Stimulated activated CD8-positive, alpha-beta memory T cell treated with anti-CD3 and anti-CD28 coated beads, Interleukin-2, amount 100 ng/mL, for 48 hours (primary cell): ENCODE measurements at places on chromosomes 12 and 14.

DNA sequence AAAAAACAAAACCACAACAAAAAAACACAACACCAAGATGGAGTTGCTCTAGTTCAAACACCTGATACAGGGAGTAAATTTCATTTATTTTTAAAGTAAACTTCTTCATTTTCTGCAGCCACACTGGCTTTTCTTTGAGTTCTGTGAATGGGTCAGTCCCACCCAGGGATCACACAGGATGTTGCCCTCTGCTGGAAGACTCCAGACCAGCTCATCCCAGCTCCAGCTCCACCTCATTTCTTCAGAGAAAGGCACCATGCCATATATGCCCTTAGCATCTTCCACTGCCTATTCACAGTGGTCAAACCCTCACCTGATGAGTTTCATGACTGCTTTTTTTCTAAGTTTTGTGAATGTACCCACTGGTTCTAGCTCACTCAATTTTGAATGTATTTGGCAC lies 8.0 kb downstream of the GLIPR1 start:
- no peak for DNase-seq

GRCh38 chr12:131818821-131819585 lies 9.2 kb upstream of the MMP17 start:
- no peak for DNase-seq

DNA sequence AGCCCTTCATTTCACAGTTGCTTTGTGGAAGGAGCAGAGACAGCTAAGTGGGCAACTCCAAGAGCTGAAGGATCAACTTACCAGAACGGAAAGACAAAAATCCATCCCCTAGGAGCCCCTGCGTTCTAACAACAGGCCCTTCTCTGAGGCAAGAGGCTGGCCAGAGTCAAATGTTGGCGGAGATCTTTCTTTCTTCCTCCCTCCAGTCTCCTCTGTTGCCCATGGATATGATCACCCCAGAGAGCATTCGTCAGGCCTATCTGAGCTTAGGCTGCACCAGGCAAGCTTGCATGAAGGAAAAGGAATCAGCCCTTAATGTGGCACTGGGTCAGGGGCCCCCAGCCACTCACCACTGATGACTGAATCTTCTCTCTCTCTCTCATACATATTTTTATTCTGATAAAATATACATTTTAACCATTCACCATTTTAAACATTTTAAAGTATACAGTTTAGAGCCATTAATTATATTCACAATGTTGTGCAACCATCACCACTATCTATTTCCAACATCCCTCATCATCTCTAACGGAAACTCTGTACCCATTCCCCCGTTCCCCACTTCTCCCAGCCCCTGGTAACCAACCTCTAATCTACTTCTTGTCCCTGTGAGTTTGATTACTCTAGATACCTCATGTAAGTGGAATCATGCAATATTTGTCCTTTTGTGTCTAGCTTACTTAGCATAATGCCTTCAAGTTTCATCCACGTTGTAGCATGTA lies 52.9 kb upstream of the CCND2 start:
- no peak for DNase-seq

GRCh38 chr12:124777399-124778372 lies 86.0 kb downstream of the SCARB1 start:
- DNase-seq: no peak

- DNase-seq: no peak
Measured at GRCh38 chr12:91923864-91924263, 221.8 kb downstream of the BTG1 start.

- DNase-seq: no peak
Measured at GRCh38 chr14:104352493-104353220, 214.3 kb downstream of the KIF26A start.

DNA sequence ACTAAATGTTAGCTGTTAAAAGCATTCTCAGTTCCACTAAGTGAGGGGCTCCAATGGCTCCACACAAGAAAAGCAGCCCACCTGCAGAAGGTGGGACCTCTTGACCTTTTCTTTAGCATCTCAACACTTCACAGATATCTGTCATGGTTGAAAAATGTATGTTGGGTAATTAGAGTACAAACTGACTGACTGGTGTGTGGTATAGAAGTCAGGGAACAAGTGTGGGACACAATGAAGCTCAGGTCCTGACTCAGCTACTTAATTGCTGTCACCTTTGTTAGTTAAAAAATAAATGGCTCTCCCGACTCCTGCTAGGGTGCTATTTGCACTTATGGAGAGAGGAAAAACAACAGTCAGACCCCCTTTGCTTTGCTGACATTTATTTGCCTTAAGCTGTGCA lies 299.0 kb downstream of the TTC6 start:
- no peak for DNase-seq

DNA sequence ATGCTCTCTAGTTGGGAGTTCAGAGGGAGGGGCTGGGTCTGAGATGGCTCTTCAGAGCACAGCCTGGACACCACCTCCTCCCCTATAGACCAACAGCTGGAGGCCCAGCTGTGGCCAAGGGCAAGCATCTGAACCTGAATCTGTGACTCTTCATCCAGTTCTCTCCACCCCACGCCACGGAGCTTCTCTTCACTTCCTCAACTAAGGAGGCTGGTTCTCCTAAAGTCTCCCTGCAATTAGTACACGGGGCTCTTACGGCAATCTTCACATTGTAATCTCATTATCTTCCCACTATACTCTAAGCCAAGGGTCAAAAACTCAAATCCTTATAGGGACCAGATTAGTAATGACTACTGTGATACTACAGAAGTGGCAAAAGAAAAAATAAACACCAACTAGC lies 9.8 kb downstream of the NRDE2 start:
- no peak for DNase-seq

- no peak for DNase-seq
Measured at GRCh38 chr12:64992641-64993040, 128.5 kb downstream of the WIF1 start.

GRCh38 chr12:93139028-93139665 lies 210.1 kb upstream of the EEA1 start:
- DNase-seq: no peak

GRCh38 chr12:66235626-66236281 lies 46.7 kb downstream of the IRAK3 start:
- no peak for DNase-seq

- DNase-seq: no peak
Measured at GRCh38 chr14:96926001-96926400, 128.8 kb downstream of the VRK1 start.

GRCh38 chr14:91229743-91230200 lies 14.7 kb downstream of the GPR68 start:
- DNase-seq: no peak

GRCh38 chr14:74653386-74654138 lies 41.5 kb upstream of the LTBP2 start:
- no peak for DNase-seq

DNA sequence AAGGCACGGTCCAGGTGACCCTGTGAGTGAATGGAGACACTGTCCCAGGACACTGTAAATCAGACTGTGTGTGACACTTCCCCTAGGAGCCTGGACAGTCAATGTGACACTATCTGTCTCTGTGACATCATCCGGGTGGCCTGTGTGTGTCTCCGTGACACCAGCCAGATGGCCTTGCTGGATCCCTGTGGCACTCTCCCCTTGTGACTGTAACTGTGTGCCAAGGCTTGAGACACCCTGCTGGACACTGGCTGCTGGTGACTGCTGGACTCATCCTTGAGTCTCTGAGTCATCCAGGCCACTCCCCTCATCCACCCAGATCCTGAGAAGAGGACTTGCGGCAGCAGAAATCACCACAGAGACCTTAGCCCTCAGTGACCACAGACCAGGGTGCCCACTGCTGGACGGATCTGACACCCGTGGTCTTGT lies 51.6 kb downstream of the MVK start:
- DNase-seq: no peak

GRCh38 chr12:113996026-113996425 lies 29.9 kb upstream of the RBM19 start:
- DNase-seq: no peak

GRCh38 chr12:81221681-81222080 lies 143.8 kb downstream of the ACSS3 start:
- DNase-seq: no peak

DNA sequence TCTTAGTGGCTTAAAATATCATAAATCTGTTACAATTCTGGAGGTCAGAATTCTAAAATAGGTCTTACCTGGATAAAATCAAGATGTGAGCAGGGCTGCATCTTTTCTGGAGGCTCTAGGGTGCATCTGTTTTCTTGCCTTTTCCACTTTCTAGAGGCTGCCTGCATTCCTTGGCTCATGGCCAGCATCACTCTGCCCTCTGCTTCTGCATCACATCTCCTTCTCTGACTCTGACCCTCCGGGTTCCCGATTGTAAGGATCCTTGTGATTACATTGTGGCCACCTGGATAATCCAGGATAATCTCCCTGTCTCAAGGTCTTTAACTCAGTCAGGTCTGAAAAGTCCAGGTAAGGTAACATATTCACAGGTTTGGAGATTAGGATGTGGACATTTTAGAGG lies 11.0 kb upstream of the BMP4 start:
- no peak for DNase-seq

- DNase-seq: no peak
Measured at GRCh38 chr12:8508910-8509841, 4.1 kb upstream of the CLEC4D start.

GRCh38 chr14:31834616-31835015 lies 242.5 kb upstream of the ARHGAP5 start:
- DNase-seq: no peak

DNA sequence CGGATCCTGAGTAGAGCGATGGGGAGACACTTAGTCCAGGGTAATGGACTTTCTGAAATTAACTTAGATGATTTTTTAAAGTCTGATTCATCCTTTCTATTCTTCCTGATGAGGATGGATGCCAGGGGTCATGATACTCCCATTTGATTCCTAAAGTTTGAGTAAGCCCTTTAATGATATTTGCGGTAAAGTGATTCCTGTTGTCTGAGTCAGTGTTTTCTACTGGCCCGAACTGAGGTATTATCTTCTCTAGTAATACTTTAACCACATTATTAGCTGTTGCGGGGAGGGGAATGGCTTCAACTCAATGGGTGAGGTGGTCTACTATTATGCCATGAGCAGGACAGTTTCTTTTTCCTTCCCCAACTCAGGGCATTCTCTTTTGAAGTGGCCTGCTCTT lies 111.6 kb downstream of the RIN3 start:
- DNase-seq: no peak

- no peak for DNase-seq
Measured at GRCh38 chr14:22671622-22672021, 27.5 kb upstream of the OR6J1 start.

GRCh38 chr12:110436231-110436630 lies 13.9 kb downstream of the ARPC3 start:
- no peak for DNase-seq

DNA sequence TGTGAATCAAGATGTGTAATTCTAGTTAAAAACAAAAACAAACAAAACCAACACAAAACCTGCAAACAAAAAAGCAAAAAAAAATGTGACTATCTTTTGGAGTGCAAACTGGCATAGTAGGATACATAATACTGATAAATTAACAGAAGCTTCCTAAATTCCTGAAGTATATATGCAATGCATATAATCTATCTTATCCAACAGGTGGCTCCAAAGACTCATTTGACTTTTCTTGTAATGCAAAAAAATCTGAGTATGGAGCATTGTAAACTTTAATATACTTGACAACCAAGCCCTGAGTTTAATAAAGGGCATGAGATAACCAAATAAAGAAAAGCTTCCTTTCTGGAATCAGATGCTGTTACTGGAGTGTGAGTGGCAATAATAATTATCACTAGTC lies 1003.6 kb downstream of the FSCB start:
- no peak for DNase-seq

GRCh38 chr12:93879476-93880421 lies 202.6 kb downstream of the CRADD start:
- no peak for DNase-seq
